ENCODE measurements at places on chromosomes 5 and 9.

- DNase-seq, result no peak
Measured at GRCh38 chr9:110752766-110753165, 84.2 kb downstream of the MUSK start.

DNA sequence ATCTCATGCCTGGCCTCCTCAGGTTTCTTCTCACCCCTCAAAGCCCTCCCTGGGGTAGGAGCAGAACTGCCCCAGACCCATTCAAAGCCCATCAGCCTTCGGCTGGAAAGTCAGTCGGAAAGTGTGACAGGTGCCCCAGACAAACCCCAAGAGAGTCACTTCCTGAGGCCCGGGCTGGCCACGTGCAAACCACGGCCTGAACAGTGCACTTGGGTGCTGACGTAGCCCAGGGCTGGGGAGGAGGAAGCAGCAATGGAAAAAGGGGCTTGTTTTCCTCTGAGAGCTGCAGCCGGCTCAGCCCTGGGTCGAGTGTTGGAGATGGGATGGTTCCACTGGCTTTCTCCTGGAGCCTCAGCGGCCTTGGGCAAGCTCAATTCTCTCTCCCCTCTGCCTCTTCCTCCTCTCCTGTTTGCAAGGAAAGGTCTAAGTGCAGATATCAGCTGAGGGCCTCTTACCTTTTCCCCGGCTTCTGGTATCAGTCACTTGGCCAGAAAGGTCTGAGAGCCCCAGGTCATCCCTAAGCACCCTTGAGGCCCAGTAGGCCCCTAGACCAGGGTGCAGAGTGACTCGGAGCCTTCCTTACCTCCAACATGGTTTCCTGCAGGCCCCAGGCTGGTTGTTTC lies 5.9 kb upstream of the EGR1 start:
- DNase-seq, result no peak

- no peak for DNase-seq
Measured at GRCh38 chr5:76617229-76617628, 6.0 kb downstream of the F2RL2 start.

DNA sequence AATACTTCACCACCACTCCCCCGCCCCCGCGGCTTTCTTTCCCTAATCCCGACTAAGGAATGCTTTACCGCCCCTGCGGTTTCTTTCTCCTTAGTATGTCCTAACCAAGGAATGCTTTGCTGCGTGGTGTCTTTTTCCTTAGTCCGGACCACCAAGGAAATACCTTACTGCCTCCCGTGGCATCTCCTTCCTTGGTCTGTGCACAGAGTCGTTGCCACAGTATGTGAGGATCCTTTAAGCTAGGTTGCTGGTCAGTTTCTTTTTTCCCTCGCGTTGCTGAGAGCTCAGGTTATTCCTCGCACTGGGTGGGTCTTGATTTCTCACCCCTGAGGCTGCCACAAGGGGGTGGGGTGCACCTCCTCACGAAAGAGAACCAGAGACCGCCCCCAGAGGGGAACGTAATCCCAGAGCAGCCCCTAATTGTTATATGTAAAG lies 309.4 kb downstream of the NR3C1 start:
- DNase-seq, result no peak

- peak; percentile 15 for DNase-seq
Measured at GRCh38 chr5:164504141-164504772, 998.8 kb downstream of the MAT2B start.
